ENCODE measurements at places on chromosomes 2 and 18. TPM values are rescaled to one million over a fixed set of nuclear protein-coding genes. Genes with fewer than 3 reads are reported as not detected.

The PLB1 gene
- 1.1 TPM for total RNA-seq

DNA sequence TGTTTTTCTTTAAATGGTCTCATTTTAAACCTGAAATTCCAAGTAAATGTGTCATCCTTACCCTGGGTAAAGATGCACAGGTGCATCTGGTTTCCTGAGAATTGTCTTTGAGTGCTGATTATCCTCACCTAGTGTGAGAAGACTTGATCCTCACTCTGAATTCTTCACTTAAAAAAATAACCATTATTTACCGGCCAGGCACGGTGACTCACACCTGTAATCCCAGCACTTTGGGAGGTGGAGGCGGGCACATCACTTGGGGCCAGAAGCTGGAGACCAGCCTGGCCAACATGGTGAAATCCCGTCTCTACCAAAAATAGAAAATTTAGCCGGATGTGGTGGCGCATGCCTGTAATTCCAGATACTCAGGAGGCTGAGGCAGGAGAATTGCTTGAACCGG, 9.9 kb upstream of the WNT6 start:
- no peaks in the 10 kb centered on the region for H3K4me1 ChIP-seq
- peaks cover 23% of the 10 kb centered on the region for H3K27me3 ChIP-seq
- H3K4me3 ChIP-seq: no peak overlapping the region
- DNase-seq: no peak

The C2orf78 gene
- total RNA-seq: not detected

GRCh38 chr18:23237524-23238151, 102.4 kb downstream of the CABLES1 start:
- H3K4me1 ChIP-seq: peaks cover 35% of the 10 kb centered on the region
- peaks cover 2% of the 10 kb centered on the region for H3K27me3 ChIP-seq
- peak overlapping the region; percentile 55 for H3K4me3 ChIP-seq
- peaks cover 8% of the 10 kb centered on the region for H3K36me3 ChIP-seq
- DNase-seq: peak; percentile 57

DNA sequence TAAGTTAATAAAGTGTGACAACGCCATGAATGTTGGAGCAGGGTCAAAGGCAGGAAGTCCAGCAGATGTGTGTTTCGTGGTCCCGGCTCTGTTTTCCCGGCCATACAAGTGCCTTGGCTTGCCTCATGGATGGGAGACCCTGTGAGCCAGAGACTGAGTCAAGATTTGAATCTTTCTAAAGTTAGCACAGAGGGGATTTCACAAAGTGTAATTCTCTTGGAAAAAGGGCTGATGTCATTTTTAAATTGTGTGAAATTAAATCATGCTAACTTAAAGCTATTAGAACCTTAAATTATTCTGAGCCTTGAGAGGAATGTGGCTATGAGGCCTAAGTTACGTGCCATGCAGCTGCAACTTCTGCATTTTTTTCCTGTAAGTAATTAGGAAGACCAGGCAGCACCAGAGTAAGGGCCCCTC, 38.3 kb upstream of the RALBP1 start:
- no peak overlapping the region for H3K4me3 ChIP-seq
- H3K4me1 ChIP-seq: no peaks in the 10 kb centered on the region

DNA sequence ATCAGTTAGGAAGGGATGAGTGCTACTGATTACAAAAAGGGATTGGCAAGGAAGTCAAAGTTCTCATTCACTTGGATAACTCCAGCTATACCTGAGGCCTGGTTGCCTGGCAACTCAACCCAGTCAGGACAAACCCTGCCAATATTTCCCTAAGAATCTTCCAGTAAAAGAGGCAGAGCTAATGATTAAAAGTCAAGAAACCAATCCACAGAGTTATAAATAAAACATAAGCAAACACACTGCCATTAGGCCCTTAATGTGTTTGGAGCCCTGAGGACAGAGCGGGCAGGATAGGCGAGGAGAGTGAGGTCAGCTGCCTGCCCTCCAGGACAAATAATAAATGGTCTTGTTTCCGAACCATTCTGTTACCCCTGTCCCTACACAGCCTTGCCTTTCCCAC, 215.6 kb upstream of the NABP1 start:
- DNase-seq: no peak
- H3K27me3 ChIP-seq: peaks cover 14% of the 10 kb centered on the region
- no peak overlapping the region for H3K27ac ChIP-seq
- H3K4me1 ChIP-seq: no peaks in the 10 kb centered on the region
- H3K36me3 ChIP-seq: no peaks in the 10 kb centered on the region
- H3K4me3 ChIP-seq: no peak overlapping the region

GRCh38 chr18:7164323-7165004, 46.9 kb upstream of the LAMA1 start:
- no peaks in the 10 kb centered on the region for H3K4me1 ChIP-seq
- no peak overlapping the region for H3K4me3 ChIP-seq
- no peaks in the 10 kb centered on the region for H3K27me3 ChIP-seq
- no peaks in the 10 kb centered on the region for H3K36me3 ChIP-seq
- no peak for DNase-seq
- H3K27ac ChIP-seq: no peak overlapping the region

DNA sequence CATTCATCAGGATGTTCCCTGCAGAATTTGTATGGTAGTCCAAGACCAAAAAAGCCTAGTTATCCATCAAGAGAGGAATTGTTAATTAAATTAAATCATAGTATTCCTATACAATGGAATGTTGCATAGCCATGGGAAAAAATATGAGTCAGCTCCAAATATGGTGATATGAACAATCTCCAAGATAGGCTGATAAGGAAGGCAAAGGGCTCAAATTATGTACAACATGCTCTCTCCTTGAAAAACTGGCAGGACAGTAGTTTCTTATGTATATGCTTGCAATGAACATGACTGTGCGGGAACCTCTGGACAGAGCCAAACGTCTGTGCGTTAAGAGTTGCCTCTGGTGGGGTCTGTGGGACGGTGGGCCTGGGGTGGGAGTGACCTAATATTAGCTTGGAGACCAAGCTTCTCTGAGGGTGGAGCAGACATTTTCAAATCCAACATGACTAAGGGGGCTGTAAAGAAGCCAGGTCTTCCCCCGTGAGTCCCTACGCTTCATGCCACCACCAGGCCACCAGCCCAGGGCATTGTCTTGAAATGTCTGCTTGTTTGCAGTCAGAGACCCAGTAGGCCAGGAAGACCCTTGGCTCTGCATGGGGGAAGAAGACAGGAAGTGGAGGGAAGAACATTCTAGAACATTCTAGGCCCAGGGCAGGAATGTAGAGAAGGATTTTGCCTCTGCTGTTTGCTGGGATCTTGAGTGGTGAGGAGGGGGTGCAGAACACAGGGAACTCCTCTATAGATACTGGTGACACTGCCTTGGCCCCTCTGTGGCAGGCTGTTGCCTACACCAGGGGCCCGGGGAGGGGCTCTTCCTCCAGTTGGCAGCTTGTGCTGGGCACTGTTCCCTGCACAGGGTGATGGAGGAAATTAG, 244.0 kb upstream of the HS6ST1 start:
- H3K4me3 ChIP-seq: no peak overlapping the region
- no peak overlapping the region for H3K27ac ChIP-seq
- DNase-seq: no peak
- H3K27me3 ChIP-seq: no peaks in the 10 kb centered on the region

DNA sequence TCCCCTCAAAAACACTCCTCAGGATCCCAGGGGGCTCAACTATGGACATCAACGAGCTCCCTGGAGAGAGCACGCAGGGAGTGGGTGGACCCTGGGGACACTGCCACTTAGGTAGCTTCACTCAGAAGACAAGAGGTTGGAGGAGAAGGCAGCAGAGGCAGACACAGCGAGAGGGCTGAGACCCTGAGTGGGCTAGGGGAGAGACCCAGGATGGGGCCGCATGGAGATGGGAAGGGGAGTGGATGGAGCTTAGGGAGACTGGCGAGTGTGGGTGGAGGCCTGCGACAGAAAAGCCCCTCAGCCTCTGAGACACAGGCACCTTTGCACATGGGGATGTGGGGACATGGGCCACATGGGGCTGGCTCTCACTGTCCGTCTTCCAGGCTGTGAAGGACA, 70.9 kb downstream of the ASB1 start:
- H3K27me3 ChIP-seq: no peaks in the 10 kb centered on the region
- H3K4me3 ChIP-seq: no peak overlapping the region
- H3K36me3 ChIP-seq: no peaks in the 10 kb centered on the region
- H3K27ac ChIP-seq: no peak overlapping the region
- no peak for DNase-seq

- H3K4me1 ChIP-seq: peaks cover 13% of the 10 kb centered on the region
- no peak for DNase-seq
- H3K4me3 ChIP-seq: no peak overlapping the region
- H3K27ac ChIP-seq: no peak overlapping the region
Measured at GRCh38 chr2:943821-944220, 6.8 kb upstream of the SNTG2 start.

Data from activated CD4-positive, alpha-beta memory T cell treated with anti-CD3 and anti-CD28 coated beads, Interleukin-2, amount 10 ng/mL, durations not matched to agents 7 days and 5 days (primary cell).